ENCODE measurements at places on chromosomes 5 and 9.
A peak's percentile ranks its signal among the peaks of the same experiment; 100 is the strongest.

GRCh38 chr9:4962085-4962484 lies 23.0 kb upstream of the JAK2 start:
- no peak for DNase-seq

- DNase-seq, result peak; percentile 71
These were observed 1.0 kb upstream of the DAB2IP start for GRCh38 chr9:121650217-121651007.

- DNase-seq, result peak; percentile 78
These were observed 57.0 kb downstream of the COL15A1 start for GRCh38 chr9:99000476-99001395.

DNA sequence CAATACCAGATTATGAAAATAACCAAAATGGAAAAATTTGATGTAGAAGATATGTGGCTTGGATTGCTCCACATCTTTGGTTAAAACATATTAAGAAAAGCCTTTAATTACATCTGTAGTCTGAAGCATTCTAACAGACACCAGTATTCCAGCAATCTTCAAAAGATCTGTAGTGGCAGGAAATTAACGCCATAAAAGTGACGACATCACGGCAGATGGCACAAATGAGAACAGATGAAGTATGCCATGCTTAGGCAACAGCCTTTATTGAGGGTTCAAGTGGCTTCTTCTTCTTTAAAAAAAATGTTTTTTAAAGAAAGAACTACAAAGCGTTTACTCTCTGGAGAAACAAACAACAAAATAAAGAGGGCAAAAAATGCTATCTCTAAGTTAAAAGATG lies 164.2 kb downstream of the MEF2C start:
- DNase-seq, result no peak

- peak; percentile 67 for DNase-seq
These were observed 67.1 kb downstream of the ALDH7A1 start for GRCh38 chr5:126527892-126528291.

DNA sequence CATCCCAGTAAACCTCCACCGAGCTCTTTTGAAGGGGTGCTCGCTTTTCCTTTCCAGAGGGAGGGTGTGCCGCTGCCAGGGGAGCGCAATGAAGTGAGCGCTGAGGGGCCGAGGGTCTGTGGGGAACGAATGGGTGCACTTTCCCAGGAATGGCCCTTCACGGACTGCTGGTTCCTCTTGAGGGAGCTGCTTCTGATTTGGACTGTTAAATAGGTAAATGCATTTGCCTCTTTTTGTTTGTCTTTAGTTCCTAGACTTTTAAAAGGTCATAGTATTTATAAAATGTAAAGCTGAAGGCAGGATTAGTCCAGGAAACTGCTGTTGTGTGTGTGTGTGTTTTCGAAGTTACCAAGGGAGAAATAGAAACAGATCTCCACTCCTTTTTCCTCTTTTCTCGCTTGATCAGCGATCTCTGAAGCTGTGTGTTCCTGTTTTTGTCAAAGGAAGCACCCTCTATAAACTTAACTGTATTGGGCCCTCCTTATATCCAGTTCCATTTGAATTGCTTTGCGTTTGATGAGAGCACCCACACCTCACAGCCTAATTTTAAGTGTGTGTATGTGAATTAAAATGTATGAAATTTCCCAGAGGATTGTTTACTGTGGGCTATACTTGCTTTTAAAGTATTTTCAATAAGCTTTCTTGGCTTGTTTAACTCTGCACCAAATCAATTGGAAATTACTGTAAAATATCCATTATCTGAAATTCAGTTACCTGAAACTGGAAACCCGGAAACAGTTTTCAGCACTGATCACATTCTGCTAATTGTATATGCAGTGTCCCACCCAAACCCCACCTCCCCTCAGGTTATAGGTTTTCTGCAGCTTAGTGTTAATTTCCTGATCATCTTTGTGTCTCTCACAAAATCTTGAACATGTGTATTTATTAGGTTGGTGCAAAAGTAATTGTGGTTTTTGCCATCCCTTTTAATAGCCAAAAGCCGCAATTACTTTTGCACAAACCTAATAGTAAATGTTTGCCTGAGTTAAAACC lies 966 bp downstream of the SNX2 start:
- no peak for DNase-seq

GRCh38 chr9:92100237-92100911 lies 14.8 kb downstream of the SPTLC1 start:
- peak; percentile 74 for DNase-seq

GRCh38 chr5:168438349-168438748 lies 47.9 kb upstream of the RARS1 start:
- no peak for DNase-seq

- DNase-seq, result peak; percentile 49
These were observed 110.1 kb downstream of the SLIT3 start for GRCh38 chr5:169190849-169191248.

- peak; percentile 83 for DNase-seq
These were observed 225.0 kb upstream of the ANKRD55 start for GRCh38 chr5:56457887-56458812.

- no peak for DNase-seq
These were observed 103.8 kb upstream of the KLF4 start for GRCh38 chr9:107593224-107593870.

DNA sequence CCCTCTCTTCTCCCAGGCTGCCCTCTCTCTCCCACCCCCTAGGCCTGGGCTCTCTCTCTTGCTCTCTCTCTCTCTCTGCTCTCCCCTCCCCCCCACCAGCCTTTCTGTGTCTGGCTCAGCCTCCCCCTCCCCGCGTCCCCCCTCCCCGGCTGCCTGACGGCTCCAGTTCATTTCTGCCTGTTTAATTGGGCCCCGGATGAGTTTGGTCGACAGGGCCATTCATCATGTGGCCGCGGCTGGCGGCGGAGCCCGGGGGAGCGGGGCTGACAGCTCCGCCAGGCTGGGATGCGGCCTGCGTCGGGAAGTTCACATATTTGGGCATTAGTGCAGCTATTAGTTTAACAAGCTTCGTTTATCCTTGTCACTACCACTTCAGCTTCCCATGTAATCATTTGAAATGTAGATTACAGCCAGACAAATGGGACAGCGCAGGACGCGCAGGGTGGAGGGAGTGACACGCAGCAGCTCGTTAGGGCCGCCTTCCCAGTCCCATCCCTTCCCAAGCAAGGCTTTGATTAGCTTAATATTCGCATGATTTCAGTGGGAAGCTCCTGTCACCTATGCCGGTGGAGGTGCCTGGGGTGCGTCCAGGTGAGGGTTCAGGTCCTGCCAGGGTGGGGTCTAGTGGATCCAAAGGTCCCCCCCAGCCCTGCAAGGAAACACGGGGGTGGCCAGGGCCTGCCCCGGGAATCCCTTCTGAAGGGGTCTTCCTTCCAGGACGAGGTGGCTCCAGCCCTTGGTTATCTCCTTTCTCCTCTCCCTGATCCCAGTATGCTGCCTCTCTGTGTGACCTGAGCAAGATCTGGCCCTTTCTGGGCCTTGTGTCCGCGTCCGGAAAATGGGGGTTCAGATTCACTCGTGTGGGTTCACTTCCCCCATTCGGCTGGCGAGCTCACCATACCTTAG lies 214.8 kb downstream of the PAX5 start:
- no peak for DNase-seq

- DNase-seq, result no peak
These were observed 221.6 kb downstream of the MAT2B start for GRCh38 chr5:163727028-163727427.

GRCh38 chr9:37914701-37915358 lies 10.9 kb upstream of the SLC25A51 start:
- no peak for DNase-seq

DNA sequence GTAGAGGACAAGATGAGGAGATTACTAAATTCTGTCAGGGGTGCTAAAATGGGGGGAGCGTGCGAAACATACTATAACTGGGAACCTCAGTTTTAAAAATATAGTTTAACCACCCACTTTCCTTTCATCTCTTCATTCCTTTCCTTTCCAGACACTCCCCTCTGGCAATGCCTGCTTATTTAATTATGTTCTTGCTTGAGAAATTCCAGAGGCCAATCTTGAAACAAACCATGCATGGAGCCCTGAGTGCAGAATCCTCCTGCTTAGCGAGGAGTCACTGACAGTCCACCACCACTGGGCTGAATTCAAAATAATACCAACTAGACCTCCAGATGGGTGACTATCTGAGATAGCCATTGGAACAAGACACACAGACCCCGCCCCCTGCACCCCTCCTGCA lies 29.7 kb upstream of the C9orf72 start:
- DNase-seq, result no peak

DNA sequence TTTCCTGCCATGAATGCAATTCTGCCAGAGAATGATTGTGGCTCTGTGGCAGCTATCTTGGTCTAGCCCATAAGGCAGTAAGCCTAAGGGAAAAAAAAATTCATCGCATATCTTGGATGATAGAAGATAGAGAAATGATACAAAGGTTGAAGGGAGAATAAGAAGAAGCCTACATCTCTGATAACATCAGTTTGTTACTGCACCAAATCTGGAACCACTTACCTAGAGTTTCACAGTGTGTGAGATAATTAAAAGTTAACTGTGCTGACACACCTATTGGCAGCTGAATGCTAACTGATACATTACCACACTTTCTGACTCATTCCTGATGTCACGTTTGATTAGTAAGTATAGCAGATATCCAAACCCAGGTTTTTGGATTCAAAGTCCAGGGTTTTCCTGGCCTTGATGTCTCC lies 91.6 kb upstream of the TAF11L2 start:
- DNase-seq, result no peak

DNA sequence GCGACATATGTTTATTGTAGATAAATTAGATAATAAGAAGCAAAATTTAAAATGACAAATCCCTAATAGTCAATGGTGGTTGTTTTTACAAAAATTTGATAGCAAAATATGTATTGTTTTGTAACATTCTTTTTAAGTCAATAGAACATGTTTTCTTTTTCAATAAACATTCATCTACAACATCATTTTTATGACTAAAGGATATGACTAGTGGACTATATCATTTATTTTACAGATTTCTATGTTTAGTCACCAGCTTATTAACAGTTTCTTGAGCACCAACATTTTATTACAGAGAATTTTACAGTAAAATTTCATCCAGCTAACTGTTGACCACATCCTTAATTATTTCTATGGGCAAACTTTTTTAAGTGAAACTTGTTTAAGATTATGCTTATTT lies 114.7 kb upstream of the IL7R start:
- peak; percentile 9 for DNase-seq

- DNase-seq, result no peak
These were observed 766.4 kb upstream of the WWC1 start for GRCh38 chr5:167525004-167525403.

GRCh38 chr9:126778141-126778540 lies 26.7 kb upstream of the ZBTB43 start:
- DNase-seq, result no peak

DNA sequence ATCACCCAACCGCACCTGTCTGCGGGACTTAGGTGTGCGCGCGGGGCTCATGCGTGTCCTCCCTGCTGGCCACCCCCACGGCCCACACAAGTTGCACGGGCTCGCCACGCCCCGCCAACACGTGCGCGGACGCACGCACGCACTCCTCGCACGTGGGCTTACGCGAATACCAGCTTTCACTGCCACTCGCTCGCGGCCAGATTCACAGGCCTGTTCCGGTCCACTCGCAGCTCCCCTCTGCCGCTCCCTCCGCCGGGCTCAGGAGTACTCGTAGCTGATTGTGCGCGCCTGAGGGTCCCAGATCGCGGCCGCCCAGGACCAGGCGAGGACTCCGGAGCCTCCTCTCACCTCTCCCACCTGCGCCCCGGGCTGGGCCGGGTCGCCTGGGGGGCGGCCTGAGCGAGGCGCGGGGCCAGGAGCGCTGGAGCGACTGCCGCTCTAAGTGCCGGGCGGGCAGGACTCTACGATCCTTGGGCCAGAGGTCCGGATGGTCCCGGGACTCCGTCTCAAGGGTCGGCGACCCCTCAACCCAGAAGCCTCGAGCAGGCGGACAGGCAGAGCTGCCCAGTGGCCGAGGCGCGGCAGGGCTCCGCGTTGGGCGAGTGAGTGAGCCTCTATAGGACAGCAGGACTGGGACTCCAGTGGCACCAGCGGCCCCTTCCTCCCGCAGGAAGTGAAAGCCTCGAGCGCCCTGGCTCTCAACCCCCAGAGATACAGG lies 3.4 kb downstream of the PCDHGC5 start:
- DNase-seq, result no peak

DNA sequence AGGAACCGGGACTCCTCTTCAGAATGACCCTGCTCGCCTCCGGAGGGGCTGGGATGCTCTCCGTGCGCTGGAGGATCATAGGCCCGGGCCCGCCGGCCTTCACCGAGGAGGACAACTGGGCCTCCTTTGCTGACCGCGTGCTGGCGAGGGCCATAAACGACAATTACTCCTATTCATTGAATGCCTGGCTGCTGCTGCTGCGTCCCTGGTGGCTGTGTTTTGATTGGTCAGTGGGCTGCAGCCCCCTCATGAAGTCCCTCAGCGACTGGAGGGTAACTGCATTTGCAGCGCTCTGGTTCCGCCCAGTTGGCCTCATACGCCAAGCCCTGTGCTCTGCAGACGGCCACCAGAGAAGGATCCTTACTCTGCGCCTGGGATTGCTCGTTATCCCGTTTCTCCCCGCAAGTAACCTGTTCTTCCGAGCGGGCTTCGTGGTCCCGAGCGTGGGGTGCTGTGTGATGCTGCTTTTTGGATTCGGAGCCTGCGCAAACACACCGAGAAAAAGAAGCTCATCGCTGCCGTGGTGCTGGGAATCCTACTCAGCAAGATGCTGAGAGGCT lies 16.6 kb downstream of the OR2V1 start:
- no peak for DNase-seq

- no peak for DNase-seq
These were observed 40.9 kb upstream of the IER5L start for GRCh38 chr9:129218918-129219317.

GRCh38 chr9:35905912-35906679 lies at the start of gene HRCT1:
Gene HRCT1, plus strand, starts transcription at chr9:35906202. Its CDS starts 86 bp downstream, at chr9:35906288.
- peak; percentile 97 for DNase-seq

DNA sequence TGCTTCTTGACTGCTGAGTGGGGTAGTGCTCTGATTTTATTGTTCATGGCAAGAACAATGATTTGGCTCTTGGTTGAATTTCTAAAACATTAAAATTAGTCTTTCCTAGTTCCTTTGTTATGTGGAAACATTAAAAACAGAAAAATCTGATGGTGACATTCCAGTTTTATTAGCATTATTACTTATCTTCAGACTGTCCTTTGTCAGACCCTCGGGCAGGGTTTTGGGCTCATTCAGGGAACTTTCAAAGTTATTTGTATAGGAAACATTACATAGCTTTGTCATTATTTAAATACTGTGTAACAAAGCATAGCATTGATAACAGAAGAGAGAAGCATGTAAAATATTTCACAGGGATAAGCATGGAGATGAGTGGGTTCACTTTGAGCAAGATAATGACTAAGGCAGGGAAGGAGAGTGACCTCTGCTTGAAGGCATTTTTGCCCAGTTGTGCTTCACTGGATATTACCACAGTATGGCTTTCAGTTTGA lies 119.9 kb downstream of the KDM4C start:
- DNase-seq, result peak; percentile 58

GRCh38 chr5:132260714-132261551 lies 3.4 kb downstream of the PDLIM4 start:
- peak; percentile 83 for DNase-seq

Data from fibroblast of skin of scalp (primary cell).